ENCODE measurements at places on chromosomes 1 and 21.

DNA sequence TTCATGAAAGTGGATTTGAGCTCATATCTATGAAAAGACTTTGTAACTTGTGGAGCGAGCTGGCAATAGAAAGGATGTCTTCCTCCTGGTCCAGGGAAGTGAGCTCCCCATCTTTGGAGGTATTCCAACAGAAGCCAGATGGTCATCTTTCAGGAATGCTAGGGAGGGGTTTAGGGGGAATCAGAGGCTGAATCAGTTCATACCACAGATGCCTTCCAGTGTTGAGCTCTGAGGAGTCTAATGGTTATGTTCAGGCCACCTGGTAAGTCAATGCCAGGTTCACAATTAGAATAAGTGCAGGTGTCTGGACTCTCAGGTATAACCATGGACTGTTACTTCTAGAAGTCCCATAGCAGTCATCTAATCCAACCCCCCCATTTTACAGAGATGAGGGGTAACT lies 119.1 kb downstream of the ACTL8 start:
- DNase-seq, result no peak

- no peak for DNase-seq
These were observed 33.7 kb upstream of the VASH2 start for GRCh38 chr1:212916481-212917133.

DNA sequence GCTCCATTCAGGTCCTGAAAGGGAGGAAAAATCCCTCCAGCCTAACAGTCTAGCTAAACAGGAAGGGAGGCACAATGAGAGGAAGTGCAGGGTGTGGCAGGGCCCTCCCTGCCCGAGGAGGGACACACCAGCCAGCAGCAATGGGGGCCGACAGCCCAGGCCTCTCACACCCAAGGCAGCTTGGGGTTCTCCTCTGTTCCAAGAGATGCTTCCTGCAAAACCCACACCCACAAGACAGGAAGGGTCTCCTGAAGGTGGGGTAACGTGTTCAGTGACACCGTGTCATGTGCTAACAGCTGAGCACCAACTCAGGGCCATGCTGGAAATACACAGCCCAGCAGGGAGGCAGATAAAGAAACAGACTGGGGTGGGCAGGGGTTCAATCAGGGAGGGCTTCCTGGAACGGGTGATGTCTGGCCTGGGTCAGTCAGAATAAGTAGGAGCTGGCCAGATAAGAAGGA lies 10.2 kb downstream of the ECE1 start:
- no peak for DNase-seq

DNA sequence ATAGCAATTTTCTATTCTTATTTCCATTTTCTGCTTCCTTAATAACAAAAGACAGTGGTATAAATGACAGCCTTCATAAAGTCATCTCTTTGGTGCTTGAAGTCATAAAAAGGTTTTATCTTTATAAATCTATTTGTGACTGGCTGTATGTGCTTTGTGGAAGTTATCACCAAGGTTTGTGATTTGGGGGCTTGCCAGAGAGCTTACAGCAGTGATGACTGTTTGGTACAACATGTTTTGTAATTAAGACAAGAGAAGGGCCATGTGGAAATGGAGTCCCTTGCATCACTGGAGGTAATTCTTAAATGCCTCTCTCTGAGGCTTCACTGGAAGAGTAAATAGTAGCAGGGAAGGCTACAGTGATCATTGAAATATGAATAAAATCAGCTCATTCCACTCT lies 2.7 kb downstream of the SLC35F3 start:
- DNase-seq, result no peak

DNA sequence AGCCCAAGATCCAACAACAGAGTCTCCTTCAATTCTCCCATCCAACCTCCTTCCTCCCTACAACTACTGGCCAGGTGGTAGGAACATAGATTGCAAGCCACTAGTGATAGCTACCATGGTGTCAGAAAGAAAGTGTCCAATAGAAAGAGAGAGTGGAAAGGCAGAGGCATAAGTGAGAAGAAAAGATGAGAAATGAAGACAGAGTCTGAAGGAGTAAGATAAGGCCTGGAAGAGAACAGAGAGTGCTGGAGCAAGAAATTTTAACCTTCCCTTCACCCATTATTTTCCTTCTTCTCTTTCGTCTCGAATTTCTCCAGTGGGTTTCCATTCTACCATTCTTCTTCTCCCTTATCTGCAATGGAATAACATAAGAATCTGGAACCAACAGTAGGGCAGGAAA lies 57.9 kb downstream of the CDC42BPA start:
- no peak for DNase-seq

DNA sequence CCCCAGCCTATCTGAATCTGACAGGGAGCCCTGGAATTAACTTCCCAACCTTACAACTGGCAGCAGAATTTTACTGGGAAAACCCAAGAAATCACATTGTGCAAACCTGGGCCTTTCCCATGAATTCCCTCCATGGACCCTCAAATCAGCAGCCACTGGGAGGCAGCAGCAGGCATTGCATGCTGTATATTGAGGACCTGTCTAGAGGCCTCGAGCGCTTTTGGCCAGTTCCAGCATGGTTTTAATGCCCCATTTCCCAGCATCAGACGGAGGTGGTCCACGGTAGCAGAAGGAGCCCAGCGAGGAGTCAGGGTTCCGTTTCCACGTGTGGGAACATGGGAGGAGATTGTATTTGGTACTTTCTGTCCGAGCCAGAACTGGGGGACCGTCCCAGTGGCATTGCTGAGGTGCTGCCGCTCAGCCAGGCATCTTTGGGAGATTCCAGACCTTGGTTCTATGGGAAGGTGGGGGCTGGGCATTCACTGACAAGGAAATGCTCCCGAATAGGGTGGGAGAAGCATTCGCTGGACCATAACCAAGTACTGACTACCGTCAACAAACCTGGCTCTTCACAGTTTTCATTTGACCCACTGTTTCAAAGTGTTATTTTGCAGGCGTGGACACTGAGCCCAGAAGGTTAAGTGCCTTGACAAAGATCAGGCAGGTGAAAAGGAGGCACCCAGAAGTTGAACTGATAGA lies 15.9 kb downstream of the BMP8A start:
- no peak for DNase-seq

- no peak for DNase-seq
These were observed 1.6 kb downstream of the CYB5R1 start for GRCh38 chr1:202965422-202965821.

GRCh38 chr21:42581993-42582786 lies 68.5 kb downstream of the SLC37A1 start:
- DNase-seq, result no peak

DNA sequence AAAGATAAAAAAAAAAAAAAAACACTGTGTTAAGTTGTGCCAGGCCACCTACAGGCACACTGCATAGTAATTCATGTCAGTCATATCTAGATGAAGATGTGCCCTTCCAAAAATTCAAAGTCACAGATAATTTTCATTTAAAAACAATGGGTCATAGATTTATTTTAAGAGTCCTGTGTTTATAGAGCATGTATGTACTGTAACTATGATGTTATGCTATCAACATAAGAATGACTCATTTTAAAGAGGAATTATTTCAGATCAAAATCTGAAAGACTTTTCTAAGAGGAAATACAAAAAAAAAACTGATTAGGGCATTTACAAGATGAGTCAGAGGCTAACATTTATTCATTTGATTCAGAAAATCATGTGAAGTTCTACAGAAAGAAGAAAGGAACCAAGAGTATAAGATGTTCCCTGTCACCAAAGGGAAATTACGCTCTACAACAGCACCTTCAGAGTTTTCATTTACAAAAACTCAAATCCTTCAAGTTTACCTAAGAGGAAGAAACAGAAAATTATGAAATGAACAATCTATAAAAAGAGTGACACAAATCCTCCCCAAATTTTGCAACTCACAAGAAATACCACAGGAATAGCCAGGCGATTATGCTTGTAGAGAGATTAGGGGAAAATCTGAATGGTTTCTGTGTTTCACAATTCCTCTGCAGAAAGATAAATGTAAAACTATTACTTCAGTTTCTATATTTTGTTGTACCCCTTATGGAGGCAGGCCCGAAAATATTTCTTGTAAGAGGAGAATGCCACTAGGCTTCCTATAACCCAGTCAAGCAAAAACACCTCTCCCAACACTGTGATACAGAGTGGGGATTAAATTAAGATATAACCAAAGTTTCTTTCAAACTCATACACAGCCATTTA lies 13.8 kb downstream of the TP53BP2 start:
- DNase-seq, result no peak

- DNase-seq, result no peak
These were observed 380.5 kb upstream of the VAMP3 start for GRCh38 chr1:7390604-7391000.

All from activated CD4-positive, alpha-beta T cell treated with anti-CD3 and anti-CD28 coated beads for 24 hours (primary cell).